Fibroblast of skin of left biceps (primary cell): ENCODE measurements at places on chromosomes 16 and 17.

DNA sequence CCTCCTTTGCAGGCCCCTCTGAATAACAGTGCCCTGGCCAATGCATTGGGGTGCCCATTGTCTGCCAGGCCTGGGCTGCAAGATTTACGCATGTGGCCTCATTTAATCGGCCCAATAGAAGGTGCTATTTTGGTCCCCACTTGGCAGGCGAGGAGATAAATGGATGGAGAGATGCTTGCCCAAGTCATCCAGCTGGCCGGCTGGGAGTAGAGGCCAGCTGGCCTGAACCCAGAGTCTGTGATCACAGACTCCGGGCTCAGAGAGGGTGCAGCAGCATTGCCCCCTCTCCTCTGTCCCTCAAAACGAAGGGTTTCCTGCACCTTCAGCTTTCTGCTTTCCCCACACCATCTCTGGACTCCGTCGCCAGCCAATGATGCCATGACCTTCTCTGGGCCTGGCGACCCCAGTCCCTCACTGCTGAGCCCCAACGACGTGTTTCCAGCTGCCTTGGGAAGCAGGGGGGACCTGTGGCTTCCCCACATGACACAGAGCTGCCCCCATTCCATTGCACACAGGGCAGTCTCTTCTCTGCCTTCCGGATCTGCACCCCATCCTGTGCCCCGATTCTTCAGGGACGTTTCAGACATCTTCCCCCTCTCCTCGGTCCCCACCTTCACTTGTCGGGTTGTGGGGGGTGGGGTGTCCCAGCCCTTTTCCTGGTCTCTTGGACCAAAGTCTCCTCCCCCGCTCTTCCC is 3.5 kb upstream of the ADGRG1 start:
- no peak for DNase-seq

DNA sequence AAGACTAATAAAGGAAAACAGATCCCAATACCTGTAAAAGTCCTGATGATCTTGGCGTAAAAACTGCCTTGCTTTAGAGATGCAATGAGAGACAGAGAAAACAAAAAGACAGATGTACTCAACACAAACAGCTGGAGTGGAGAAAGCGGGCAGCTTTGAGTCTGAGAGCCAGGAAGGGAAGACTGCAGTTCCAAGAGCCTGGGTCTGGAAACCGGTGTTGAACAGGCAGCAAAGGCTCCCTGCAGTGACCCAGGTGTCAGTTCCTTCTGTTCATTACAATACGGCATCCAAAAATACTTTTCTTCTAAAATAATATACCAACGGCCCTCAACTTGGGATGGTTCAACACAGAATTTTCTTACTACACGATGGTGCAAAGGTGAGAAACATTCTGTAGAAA is 29.6 kb downstream of the VPS53 start:
- no peak for DNase-seq

- DNase-seq, result no peak
Measured at GRCh38 chr17:46817151-46817900, 1.2 kb downstream of the WNT3 start.

GRCh38 chr17:78652913-78653312 is 75.7 kb upstream of the DNAH17 start:
- DNase-seq, result no peak

DNA sequence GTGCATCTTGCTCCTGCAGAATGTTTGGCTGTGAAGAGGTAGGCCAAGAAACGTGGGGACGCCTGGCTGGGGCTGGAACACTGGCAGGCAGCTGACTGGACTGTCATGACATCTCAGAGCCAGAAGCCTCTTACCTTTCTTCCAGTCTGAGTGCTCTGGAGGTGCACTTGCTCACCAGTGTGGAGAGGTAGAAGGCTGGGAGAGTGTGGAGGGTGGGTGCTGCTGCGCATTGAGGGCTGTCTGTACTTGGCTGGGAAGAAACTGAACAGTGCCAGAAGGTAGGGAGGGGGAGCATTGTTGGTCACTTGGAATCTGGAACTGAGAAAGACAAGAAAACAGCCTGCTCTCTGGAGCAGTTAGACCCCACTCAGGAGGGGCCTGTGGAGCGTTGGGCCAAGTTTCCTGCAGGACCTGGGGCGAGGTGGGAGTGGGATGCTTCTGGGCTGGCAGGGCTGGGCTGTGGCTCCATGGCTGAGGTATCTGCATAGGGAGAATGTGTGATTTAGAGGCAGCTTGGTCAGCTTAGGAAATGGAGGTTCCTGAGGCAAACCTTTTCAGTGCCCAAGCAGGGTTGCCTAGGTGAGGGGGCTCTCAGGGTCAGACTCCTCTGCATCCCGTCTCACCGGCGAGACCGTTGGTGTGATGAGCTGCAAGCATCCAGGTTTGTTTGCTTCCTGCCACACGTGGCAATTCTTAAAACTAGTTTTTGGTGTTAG is 55.1 kb downstream of the KSR1 start:
- DNase-seq, result no peak

DNA sequence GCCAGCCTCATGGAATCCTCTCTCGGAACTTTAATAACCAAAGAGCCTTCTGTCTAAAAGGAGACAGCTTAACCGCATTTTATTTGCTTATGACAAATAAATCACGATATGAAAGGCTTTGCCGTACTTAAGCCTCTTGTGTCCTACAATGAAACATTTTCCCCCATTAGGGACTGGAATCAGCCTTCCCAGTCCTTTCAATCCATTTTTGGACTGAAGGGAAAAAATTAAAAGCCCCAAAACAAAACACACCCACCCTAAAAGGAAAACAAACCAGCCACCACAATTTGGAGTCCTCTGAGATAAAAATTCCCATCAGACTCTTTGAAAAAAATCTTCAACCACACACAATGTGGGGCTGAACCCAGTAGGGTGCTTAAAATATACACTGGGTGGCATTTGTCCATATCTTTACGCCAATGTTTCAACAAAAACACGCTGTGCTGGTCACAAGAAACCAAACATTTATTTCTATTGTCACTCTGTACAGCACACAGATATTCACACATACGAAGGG is 3.0 kb downstream of the HOXB4 start:
- DNase-seq, result no peak

- no peak for DNase-seq
Measured at GRCh38 chr17:9200699-9201359, 179.5 kb downstream of the NTN1 start.

DNA sequence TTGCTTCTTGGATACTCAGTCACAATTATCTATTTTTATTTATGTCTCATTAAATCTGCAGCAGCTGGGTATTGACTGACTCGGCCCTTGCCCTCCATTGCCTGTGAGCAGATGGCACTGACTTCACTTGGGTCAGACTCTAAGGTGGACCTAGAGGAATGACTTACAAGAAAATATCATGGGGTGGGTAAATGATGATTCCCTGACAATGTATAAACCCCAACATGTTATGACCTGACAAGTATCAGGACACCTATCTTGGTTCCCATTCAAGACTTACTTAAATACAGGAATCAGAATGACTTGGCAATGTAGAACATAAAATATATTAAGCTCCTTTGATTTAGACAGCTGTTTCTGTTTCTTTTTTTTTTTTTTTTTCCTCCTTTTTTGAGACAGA is 953.5 kb downstream of the CDH11 start:
- no peak for DNase-seq

DNA sequence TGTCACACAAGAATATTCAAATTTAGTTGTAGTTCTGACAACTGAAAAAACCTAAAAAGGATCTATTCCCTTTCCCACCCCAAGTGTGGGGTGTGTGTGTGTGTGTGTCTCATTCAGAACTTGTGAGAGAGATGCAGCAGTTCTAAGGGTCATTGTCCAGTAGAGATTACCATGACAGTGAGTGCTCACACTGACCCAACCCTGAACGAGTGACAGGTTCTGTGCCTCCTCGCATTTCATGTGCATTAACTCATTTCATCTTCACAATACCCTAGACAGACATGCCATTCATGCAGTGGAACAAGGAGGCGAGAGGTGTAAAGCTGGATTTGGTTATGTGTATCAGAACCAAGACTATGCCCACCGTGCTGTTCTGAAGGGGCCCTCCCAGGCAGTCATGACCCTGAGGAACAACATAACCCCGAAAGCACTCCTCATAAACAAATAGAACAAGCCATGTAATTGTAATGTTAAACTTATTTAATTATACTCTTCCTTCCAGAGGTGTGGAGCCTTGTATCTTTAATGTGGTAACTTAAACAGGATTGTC is 102.1 kb downstream of the CLEC16A start:
- DNase-seq, result no peak

DNA sequence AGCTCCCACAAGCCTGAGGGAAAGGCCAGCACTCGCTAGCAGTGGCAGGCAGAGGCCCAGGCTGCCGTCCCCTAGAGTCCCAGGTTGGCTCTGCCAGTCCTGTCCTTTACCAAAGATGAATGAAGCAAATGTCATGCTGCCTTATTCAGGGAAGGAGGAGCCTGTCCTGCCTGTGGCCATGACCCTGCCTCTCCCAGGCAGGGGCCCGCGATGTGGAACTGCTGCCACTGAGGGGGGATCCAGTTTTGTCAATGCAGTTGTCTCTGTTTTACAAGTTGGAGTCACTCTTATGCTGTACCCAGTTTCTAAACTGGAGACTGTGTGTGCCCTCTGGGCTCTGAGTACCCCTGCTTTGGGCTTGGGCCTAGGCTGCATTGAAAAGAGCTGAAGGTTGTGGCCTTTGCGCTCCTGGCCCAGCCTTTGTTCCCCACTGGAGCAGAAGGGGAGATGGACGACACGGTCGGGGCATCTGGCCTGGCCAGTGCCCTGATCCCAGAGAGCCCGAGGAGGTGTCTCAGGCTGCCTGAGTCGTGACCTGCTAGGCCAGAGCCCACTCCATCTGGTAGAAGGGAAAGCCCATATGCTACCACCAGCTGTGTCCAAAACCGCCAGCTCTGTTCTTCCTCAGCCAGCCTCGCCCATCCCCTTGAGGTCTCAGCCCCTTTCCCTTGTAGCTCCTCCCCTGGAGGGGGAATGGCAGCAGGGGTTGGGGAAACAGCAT is 5.5 kb downstream of the LIMD2 start:
- DNase-seq, result no peak

- no peak for DNase-seq
Measured at GRCh38 chr17:32609085-32609484, 122.3 kb downstream of the CDK5R1 start.

GRCh38 chr16:87854907-87855683 is 14.2 kb downstream of the SLC7A5 start:
- DNase-seq, result no peak

- no peak for DNase-seq
Measured at GRCh38 chr17:79565606-79566250, 45.1 kb downstream of the RBFOX3 start.

DNA sequence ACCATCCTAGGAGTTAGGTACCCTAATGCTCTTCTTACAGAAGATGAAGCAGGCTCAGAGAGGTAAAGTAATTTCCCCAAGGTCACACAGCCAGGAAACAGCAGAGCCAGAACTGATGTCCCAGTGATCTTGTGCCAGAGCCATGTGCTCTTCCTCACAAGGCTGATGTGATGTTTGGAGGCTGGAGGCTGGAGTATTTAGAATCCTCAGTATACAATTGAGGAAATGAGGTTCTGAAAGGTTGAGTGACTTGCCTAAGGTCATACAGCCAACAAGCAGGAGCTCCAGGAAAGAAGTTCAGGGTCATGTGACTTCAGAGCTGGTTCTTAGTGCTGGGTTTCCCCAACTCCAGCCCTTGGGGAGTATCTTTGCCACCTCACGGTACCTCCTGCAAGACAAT is 18.5 kb downstream of the ITPRIPL2 start:
- no peak for DNase-seq

- DNase-seq, result peak; percentile 37
Measured at GRCh38 chr17:10177131-10177912, 21.1 kb downstream of the GAS7 start.

GRCh38 chr16:72467157-72467759 is 295.3 kb upstream of the PMFBP1 start:
- no peak for DNase-seq

GRCh38 chr16:6618874-6619273 is 713.8 kb upstream of the RBFOX1 start:
- DNase-seq, result no peak

DNA sequence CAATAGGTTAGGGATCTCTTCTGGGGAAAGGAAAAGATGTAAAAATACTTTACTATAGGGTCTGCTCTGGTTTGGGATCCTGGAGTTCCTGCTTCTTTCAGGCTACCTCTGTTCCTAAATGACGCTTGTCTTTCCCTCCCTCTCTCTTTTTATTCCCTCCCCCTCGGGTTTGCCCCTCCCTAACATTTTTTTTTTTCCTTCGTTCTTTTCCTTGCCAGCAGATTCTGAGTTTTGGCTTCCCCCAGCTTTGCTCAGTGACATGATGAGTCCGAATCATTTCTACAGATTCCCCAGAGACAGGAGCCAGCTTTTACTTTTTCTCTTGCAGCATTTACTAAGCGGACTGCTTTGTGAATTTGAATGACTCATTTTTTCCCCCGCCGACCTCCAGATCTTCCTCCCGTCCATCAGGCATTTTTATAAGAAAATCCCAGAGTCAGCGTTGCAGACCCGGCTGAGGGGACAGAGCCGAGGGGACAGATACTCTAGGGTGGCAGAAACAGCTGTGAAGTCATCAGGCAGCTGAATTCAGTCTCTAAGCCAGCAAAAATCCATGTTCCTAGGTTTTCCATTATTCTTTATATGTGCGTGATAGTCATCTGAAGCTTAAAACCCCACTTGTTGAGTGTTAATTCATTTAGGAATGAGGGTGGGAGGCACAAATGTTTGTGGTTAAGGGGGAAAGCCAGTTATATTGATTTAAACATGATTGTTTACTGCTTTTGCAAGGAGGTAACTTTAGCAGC is at the start of gene TMEM100:
TSS of gene TMEM100 (minus strand) at position 123 of the 746 bp plus-strand sequence. CDS start 1,794 bp downstream, outside the sequence.
- peak; percentile 81 for DNase-seq

- DNase-seq, result no peak
Measured at GRCh38 chr16:55690841-55691240, 35.1 kb downstream of the SLC6A2 start.

DNA sequence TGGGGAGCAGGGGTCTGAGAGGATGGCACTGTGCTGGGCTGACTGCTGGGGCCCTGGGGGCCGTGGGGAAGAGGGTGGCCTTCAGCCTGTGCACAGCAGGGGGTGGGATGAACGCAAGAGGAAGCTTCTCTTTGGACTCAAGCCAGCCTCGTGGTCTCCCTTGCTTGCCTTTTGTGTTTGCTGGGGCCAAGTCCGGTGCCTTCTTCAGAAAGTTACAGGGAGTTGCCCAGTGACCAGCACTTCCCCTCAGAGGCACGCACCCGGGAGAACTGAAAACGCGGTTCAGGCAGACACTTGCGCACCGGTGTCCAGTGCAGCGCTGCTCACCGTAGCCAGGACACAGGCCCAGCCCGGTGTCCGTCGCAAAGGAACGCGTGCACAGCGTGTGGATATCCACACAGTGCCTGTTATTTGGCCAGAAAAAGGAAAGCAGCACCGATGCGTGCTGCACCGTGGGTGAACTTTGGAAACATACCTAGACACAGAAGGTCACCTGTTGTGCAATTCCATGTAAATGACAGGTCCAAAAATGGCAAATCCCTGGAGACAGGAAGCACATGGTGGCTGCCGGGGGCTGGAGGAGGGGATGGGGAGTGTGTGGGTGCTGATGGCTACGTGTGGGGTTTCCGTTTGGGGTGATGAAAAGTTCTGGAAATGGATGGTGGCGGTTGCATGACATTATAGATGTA is 29.4 kb upstream of the NUDT16L1 start:
- DNase-seq, result no peak

GRCh38 chr17:57385975-57386374 is 129.7 kb downstream of the MSI2 start:
- DNase-seq, result no peak

GRCh38 chr16:79651363-79651762 is 50.8 kb upstream of the MAF start:
- DNase-seq, result no peak

- no peak for DNase-seq
Measured at GRCh38 chr16:89706518-89707260, 5.2 kb upstream of the SPATA2L start.

- no peak for DNase-seq
Measured at GRCh38 chr17:42980766-42981397, 517 bp downstream of the RUNDC1 start.

- no peak for DNase-seq
Measured at GRCh38 chr17:1942066-1942365, 83.1 kb downstream of the RTN4RL1 start.
